ENCODE measurements at places on chromosomes 7 and 10.

DNA sequence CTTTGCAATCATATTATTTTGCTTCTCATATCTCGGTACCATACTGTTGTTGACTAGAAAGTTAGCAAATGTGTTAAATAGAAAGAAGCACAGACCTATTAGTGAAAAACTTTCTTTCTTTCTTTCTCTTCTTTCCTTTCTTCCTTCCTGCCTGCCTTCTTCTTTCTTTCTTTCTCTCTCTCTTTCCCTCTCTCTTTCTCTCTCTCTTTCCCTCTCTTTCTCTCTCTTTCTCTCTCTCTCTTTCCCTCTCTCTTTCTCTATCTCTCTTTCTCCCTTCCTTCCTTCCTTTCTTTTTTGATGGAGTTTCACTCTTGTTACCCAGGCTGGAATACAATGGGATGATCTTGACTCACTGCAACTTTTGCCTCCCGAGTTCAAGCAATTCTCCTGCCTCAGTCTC lies 1160.6 kb downstream of the GATA3 start:
- DNase-seq = no peak

GRCh38 chr7:44259547-44260457 lies 59.0 kb downstream of the YKT6 start:
- no peak for DNase-seq

GRCh38 chr7:82375713-82376112 lies 67.9 kb downstream of the CACNA2D1 start:
- peak; percentile 56 for DNase-seq

DNA sequence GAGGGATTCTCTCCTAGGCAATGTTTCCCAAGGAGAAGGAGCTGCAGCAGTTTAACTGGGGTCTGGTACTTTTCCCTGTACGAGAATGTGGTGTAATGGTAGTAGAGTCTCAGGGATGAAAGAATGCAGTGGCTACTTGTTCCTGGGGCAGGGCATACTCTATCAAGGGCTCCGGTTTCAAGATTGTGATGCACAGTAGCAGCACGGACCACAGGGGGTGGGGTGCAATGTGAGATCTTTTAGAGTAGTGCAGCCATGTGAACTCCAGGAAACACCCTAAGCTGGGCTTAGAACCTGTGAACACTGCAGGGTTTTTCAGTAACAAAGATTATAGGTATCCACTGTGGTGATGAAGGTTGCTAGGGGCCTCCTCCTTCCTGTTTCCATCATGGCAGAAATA lies 903.9 kb downstream of the NRG3 start:
- DNase-seq = no peak

GRCh38 chr7:51079494-51079893 lies 237.1 kb downstream of the COBL start:
- DNase-seq = no peak

DNA sequence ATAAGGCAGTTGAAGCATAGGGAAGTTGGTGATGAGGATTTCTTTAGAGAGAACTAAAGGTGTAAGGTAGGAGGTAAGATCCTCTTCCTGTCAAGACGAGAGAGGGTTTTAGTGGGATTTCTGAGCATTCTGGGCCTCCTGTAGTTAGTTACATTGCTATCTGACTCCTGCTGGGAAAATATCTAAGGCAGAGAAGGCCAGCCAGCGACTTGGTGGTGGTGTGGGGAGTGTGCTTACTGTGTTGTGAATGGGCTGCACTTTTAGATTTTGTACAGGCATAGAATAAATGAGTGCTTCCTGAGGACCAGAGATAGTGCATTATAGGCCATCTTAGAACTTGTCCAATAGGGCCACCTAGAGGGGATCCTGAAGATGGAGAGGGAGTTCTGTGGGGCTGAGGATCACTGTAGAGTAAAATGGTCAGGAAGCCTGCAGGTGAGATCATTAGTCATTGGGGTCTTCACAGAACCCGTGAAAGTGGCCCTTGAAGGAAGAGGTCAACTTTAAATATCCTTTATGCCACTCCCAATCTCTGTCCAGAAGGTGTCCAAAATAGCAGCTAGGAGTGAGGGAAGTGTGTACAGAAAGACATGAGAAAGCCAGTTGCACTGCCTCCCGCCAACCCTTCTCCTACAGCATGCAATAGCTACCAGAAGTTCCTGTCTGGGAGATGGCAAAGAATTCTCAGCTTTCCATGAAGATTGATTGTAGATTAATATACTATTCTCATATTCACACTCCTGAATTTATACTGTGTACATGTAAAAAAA lies 266.6 kb downstream of the POLR1F start:
- no peak for DNase-seq

- DNase-seq = no peak
Measured at GRCh38 chr7:131518626-131519025, 37.8 kb downstream of the PODXL start.

- no peak for DNase-seq
Measured at GRCh38 chr7:156503196-156503595, 137.4 kb upstream of the RNF32 start.

- no peak for DNase-seq
Measured at GRCh38 chr7:34220506-34221185, 315.3 kb downstream of the BMPER start.

DNA sequence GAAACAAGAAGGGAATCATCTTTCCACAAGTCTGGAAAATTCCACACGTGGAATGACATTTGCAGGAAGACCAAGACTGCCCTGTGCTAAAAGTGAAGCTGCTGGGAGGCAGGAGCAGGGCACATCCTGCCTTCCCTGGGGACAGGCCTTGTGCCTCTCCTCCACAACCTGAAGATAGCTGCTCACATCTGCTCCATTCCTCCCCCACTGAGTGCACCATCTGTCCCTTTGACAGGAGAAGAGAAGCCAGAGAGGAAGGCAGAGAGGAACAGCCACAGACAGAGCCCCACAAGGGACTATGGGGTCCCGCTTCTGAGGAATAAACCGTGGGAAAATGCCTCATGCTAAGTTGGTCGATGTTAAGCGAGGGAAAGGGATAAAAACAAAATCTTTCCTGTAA lies 15.9 kb upstream of the FAM171A1 start:
- no peak for DNase-seq

- peak; percentile 47 for DNase-seq
Measured at GRCh38 chr10:68560186-68560942, at the start of gene TET1. Gene TET1, plus strand, starts transcription at chr10:68560337. Its CDS starts 12,002 bp downstream, at chr10:68572339.

GRCh38 chr7:105769901-105770628 lies 106.3 kb downstream of the ATXN7L1 start:
- DNase-seq = no peak
